ENCODE measurements at places on chromosomes 7 and 10.

- no peak for DNase-seq
Measured at GRCh38 chr7:48139459-48139858, 31.8 kb upstream of the ABCA13 start.

- DNase-seq: no peak
Measured at GRCh38 chr10:75105576-75106197, 5.8 kb upstream of the SAMD8 start.

DNA sequence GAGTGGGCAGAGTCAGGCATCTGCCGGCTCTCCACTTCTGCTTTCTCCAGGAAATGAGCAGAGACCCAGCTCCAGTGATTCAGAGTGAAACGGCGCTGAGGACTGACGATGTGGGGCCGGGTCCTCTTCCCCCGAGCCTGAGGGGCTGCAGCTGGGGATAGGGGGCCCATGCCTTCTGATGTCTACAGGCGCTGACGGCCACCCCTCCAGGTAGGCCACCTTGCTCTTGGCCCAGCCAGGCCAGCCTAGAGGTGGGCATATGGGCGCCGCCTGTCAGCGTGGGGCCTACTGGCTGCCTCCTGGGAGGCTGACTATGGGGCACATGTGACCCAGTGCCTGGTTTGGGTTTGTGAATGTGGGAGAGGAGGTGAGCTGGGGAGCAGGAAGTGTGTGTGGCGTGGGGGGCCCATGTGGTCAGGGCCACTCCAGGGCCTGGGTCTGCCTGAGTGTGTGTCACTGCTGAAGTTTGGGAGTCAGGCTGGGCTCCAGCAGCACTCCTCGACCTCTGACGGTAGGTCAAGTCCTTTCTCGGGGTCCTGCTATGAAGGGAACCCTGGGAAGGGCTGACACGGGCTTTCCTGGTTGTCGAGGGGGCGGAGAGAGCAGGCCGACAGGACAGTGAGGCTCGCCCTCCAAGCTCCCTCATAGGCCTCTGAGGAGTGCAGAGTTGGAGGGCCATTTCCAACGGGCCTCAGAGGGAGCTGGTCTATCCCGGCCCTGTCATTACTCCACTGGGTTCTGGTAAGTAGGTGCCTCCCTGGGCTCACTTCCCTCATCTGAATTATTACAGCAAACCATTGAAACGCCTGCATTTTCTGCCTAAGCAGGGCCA lies at the start of gene WDFY4:
TSS of gene WDFY4 (plus strand) at position 82 of the 832 bp plus-strand sequence. CDS start 24,860 bp downstream, outside the sequence.
- DNase-seq: no peak

DNA sequence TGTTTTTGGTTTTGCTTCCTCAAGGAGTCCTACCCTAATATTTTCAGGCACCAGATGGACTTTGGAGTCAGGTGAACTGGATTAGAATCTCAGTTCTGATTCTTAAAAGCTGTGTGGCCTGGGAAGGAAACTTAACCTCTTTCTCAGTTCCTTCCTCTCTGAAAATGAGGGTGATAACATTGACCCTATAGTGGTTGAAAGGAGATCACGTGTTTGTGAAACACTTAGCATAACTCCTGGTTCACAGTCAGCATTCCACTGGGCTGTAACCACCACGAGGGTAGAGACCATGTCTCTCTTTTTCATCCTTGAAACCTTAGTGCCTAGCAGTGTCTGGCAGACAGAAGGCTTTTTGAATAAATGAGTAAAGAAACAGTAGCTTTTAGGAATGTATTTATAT lies 16.7 kb downstream of the LSMEM1 start:
- no peak for DNase-seq

DNA sequence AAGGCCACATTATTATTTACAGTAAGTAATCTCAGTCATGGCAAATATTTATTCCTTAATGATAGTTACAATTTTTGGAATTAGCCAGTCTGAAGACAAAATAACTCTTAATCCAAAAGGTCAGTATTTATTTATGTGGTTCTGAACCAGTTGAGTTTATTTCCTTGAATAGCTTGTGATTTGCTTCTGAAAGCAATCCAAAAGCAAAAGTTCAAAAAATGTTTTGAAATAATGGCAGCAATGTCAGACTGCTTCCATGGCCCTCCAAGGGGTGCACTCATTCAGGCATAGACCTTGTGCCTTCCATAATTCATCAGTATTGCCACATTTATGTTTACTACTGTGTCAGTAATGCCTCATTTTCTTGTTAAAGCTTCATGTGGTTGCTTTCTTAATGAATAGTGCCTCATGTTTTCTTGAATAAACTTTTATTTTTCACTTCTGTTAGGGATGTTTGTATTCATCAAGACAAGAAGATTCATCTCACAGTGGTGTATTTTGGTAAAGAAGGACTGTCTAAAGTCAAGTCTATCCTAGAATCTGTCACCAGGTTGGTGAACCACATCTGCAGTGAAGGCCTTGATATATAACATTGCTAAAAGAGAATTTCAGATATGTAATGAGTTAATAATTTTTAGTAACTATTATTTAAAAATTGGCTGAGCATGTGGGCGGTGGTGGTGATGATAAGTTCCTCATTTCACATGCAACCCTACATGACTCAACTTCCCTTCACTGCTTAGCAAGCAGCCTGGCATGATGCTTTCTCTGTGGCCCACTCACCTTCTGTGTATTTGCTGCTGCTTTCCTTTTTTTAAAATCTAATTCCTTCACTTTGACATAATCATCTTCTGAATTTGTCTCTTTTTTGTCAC lies 22.0 kb downstream of the CSGALNACT2 start:
- DNase-seq: no peak

- no peak for DNase-seq
Measured at GRCh38 chr7:11294218-11294617, 320.5 kb downstream of the PHF14 start.

DNA sequence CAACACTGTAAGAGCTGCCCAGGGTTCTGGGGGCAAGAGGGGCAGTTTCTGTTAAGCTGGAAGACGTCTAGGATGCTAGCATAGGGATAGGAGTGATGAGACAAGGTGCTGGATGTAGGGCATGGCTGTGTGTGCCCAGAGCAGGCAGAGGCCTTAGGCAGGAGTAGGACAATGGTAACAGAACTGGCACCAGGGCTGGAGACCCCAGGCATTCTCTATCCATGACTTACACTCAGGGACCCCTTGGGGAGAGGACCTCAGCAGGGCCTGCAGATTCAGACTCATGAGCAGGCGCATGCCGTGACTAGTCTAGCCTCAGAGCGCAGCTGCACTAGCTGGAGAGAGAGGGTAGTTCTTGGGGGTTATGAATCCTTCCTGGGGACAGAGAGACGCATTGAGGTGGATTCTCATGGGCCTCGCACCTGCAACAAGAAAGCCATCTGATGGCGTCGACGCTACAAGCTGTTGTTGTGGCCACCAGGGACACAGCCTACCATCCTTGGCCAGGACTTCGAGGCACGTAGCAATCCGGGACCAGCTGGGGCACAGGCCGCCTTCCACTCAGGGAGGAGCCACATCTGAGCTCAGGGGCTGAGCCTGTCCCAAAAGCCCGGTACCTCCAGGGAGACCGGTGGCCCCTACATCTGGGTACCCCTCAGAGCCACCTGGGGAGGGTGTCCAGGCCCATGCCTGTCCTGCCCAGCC lies 474.1 kb downstream of the PTPRN2 start:
- DNase-seq: no peak

- DNase-seq: peak; percentile 17
Measured at GRCh38 chr10:19918794-19919193, 102.6 kb downstream of the PLXDC2 start.

- no peak for DNase-seq
Measured at GRCh38 chr10:35089611-35090161, 455 bp downstream of the CUL2 start.

- no peak for DNase-seq
Measured at GRCh38 chr7:15571301-15571878, 9.6 kb upstream of the AGMO start.

DNA sequence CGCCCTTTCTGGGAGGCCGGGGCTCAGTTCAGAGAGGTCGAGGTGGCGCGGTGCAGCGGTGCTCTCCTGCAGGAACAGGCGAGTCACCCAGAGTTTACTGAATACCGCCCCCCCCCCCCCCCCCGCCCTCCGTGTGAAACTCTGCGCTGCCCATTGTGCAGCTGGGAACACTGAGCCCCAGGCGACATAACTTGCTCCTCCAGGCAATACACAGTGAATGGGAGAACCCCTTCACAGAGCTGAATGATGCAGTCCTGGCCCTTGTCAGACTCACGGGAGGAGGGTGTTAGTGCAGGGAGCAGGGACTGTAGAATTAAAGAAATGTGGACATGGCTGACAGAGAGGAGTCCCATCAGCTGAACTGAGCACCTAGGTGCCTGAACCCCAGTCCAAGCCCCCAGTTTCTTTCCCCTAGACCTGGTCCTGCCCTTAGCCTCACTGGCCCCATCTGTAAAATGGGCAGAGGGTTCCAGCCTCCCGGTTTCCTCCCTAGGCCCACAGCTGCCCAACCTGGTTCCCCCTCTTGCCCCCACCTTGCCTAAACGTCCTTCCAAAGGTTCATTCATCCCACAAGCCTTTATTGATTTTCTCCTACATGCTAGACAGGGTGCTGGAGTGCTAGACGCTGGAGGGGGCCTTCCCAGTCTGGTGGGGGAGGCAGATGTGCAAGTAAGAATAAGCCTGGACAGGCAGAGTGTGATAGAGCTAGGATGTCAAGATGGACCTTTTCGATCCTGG lies 869 bp upstream of the LOXL4 start:
- DNase-seq: no peak

DNA sequence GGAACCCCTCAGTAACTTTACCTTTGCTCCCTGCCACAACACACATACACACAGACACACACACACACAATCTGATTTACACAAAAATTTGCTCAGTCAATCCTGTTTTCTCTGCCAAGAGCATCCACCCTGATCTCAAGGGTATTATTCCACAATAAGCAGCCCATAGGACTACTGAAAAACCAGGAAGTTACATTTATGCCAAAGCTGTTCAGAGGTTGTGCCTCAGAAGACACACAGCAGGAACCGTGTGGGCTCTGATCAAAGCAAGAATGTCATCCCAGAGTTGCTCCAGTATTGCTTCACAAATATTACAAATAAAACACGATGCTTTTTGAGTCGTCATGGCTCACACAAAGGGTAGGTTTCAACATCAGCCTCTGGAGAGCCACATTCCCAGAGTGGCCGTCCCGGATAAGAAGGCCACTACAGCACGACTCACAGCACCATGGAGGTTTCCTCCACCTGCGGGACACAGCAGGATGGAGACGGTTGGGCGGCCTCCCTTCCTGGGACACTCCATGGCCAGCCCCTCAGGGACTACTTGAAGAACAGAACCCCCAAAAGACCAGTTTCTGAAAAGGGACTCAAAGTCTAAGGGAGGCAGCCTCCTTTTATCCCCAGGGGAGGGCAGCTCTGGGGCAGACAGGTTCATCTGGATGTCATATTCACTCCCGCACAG lies 1.6 kb downstream of the AIFM2 start:
- DNase-seq: no peak

DNA sequence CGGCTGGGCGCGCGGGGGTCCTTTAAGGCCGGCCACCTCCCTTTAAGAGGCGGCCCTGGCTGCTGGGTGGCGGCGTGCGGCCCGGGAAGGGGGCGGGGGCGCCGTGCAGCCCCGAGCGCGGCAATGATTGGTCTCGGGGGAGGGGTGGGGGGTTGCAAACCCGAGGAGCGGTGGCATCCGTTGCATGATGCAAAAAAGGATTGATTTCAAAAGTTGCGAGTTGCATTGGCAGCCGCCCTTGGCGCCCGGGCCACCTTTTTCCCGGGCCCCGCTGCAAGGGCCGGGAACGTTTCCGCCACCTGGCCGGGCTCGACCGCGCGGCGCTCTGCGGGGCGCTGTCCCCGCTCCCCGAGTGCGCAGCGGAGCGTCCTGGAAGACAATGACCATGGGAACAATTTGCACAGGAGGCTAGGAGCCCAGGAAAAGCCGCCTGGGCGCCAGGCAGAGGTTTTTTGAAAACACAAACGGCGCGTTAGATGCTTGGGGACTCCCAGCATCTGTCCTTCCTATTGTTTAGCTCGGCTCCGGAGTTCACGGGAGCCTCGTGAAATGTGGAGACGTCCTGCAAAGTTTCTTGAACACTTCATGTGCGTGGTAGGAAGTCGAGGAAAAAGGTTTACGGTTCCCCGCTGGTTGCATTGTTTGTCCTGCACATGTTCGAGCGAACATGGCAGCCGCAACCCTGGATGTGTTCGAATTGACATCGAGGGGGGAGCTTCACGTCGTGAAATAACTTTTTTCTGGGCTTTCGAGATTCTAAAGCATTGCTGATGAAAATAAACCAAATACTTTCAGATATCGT lies at the start of gene SEPHS1:
TSS of gene SEPHS1 (minus strand) at position 78 of the 802 bp plus-strand sequence. CDS start 3,343 bp downstream, outside the sequence.
- peak; percentile 74 for DNase-seq
